Activated T-cell treated with anti-CD3 and anti-CD28 coated beads for 4 hours (primary cell): ENCODE measurements at places on chromosomes 2 and 18.

GRCh38 chr18:297936-298335, 30.1 kb upstream of the THOC1 start:
- no peak for DNase-seq

- DNase-seq = no peak
Observed at GRCh38 chr2:178806543-178806942, 680 bp downstream of the TTN start.

DNA sequence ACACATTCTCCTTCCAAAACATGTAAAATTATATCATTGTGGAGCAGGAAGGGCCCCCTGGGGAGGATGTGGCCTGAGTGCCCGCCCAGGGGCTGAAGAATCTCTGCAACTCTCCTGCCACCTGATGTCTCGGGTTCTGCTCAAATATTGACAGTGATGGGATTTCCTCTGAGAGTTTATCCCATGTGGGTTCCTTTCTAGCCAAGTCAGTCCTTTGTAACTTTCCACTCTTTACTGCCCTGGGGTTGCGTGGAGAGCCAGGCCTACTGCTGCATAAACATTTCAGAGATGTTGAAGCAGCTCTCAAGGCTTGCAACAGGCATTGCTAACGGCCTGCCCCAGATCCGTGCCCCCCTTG, 4.0 kb upstream of the RAB17 start:
- no peak for DNase-seq

GRCh38 chr18:51032193-51032592, 2.2 kb downstream of the SMAD4 start:
- DNase-seq = no peak

DNA sequence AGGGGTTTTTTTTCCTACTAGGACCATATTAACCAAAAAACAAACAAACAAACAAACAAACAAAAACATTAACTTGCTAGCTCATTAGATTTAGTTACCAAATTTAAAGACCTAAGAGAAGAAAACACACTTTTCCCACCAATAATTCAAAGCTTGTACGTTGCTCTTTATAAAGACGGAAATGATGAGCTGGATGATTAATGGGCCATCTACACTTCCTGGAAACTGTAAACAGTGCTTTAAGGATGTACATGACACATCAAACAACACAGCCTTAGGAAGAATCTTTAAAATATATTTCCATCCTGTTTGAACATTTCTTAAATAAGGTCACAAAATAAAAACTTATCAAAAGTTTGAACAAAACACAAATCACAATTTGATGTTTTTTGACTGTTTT, 982 bp downstream of the BMP10 start:
- DNase-seq = no peak

DNA sequence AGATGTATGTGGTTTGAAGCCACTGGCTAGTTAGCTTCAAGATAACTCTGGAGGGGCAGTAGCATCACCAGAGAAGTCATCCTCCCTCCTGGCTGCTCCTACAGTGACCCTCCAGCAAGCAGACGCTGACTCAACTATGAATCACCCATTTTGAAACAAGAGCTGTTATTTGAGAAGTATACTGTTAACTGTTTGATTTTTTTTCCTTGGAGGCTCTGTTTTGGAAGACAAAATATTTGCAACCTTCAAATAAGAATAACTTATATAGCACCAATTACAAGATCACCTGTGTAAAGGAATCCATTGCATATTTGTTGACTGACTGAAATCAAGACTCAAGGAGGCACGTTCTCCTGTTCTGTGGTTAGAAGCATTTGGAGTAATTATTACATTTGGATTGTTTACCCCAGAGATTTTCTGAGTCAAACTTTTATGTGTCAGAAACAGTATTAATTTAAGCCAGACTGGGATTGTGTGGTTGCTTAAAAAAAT, 313.8 kb downstream of the MTX2 start:
- no peak for DNase-seq

DNA sequence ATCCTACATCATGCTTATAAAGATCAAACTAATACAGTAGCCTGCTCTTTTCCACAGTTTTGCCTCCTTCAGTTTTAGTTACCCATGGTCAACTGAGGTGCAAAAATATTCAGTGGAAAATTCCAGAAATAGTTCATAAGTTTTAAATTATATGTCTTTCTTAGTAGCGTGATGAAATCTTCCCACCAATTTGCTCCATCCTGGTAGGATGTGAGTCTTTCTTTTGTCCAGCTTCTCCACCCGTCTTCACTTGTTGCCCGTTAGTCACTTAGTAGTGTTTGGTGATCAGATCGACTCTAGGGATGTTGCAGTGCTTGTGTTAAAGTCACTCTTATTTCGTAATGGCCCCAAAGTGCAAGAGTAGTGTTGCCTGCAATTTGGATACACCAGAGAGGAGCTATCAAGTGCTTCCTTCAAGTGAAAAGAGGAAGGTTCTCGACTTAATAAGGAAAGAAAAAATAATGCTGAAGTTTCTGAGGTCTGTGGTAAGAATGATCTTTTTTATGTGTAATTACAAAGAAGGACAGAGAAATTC, 57.0 kb downstream of the CEP192 start:
- DNase-seq = no peak

- DNase-seq = no peak
Observed at GRCh38 chr18:58315041-58315440, 271.0 kb downstream of the NEDD4L start.

- no peak for DNase-seq
Observed at GRCh38 chr18:11251229-11251890, 102.0 kb upstream of the PIEZO2 start.

DNA sequence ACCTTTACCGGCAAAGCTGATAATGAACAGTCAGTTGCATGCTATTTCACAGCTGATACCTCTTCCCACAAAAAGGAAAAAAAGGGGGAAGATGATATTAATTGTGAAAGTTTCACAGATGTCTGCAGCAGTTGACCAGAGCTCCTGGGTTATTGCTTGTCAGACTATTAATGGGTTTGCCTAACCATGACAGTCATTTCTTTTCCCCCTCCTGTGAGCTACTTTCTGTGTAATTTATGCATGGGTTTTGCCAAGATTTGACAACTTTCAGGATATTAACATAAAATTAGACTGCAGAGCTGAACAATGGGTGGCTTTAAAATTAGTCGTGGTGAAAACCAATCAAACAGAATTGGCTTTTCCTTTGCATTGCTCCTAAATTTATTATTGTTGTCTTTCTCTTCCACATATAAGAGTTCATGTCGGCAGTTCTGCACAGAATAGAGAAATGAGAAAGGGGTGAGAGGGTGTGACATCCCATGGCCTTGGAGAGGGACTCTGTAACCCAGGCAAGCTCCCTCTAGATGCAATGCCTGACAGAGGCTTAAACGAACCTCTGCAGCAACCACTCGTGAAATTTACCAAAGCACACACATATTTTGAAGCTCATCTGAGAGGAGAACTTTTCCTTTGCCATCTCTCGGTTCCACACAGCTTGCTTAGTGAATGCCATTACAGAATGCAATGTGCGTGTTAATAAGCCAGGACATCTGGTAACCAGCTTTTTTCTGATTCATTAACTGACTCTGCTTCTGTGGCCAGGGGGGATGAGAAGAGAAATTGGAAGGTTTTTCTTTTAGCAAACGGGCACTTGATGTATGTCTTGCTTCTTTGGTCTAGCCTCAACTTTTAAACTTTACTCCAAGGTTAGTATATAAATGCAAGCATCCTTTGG, 82.2 kb upstream of the ITGA4 start:
- no peak for DNase-seq

GRCh38 chr2:134513465-134513804, 205.4 kb downstream of the TMEM163 start:
- no peak for DNase-seq

GRCh38 chr2:161136696-161137324, 23.4 kb upstream of the TANK start:
- DNase-seq = no peak

GRCh38 chr18:48923746-48924629, 26.8 kb downstream of the SMAD7 start:
- DNase-seq = no peak

DNA sequence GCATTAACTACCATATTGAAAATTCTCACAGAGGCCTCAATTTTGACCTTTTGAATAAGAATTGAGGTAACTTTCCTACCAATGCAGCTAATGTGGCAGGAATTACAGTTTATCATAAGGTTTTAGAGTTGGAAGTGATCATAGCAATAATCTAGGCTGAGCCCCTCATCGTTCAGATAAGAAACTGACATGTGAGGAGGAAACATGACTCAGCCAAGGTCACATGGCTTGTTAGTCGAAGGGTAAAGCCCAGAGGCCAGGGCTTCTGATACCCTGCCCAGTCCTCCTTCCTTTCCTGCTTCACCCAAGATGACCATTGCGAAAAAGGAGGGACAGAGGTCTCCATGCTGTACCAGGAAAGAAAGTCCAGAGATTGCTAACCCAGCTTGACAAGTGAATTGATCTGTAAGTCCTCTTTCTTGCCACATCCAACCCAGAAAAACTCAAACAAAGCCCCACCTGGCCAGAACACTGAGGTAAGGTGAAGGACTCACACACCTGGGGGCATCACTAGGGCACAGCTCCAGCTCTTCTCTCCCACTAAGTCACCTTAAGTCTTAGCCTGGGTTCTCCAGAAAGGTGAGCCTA, 174.8 kb downstream of the EN1 start:
- DNase-seq = no peak

DNA sequence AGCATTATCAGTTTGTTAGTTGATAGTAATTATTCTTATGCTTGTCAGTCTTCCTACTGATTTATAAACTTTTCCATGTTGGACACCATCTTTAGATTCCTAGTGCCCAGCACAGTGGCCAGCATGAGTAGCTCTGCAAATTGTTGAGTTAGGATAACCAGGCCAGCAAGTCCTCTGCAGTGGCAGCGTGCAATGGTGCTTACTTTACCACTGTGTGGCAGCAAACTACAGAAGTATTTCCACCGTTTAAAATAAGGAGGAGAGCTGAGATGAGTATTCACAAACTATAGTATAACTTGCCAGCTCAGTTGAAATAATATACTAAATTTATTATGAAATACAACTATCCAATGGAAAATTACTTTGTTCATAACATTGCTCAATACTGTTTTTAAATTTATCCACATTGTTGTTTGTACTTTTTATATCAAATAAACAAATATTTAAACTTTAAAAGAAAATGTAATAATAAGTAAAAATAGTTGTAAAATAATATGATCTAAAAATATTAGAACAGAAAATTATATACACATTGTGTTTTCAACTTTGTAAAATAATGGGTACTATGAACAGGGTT, 9.3 kb upstream of the THADA start:
- DNase-seq = no peak

- DNase-seq = no peak
Observed at GRCh38 chr2:200456567-200456966, 53.3 kb downstream of the KCTD18 start.
